Common myeloid progenitor, CD34-positive (primary cell): ENCODE measurements at places on chromosomes 4 and X.
A peak's percentile ranks its signal among the peaks of the same experiment; 100 is the strongest.

- DNase-seq: no peak
These were observed 233.6 kb downstream of the EVC2 start for GRCh38 chr4:5474756-5475155.

DNA sequence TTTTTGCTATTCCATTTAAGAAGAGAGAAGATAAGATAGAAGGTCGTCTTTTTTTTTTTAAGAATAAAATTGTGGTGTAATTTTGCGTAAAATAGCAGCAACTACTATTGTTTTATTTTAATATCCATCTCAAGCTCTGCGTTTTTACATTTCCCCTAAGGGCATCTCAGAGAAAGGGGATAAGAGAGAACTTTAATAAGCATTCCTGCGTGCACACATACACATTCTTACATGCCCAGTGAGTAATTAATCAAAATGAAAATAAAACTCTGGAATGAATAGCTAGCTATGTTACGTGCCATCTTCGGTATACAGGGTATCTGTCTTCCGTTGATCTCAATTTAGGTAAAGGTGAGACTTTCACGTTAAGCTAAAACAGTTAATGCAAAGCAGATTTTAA lies 200.3 kb upstream of the TENM3 start:
- no peak for DNase-seq

DNA sequence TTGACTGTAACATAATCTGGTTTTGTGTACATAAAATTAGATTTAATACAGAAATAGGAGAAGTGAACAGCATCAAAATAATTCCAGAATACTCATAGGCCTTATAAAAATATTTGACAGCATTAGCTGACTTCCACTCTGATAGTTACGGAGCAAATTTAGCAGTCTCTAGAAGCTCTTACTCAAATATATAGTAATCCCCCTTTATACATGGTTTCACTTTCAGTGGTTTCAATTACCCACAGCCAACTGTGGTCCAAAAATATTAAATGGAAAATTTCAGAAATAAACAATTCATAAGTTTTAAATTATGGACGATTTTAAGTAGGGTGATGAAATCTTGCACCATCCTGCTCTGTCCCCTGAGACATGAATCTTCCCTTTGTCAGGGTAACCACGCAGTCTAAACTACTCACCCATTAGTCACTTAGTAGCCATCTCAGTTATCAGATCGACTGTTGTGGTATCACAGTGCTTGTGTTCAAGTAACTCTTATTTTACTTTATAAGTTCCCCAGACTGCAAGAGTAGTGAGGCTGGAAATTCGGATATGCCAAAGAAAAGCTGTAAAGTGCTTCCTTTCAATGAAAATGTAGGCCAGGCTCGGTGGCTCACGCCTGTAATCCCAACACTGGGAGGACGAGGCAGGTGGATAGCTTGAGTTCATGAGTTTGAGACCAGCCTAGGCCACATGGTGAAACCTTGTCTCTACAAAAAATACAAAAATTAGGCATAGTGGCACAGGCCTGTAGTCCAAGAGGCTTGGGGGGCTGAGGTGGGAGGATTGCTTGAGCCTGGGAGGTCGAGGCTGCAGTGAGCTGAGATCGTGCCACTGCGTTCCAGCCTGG lies 17.2 kb upstream of the RTL9 start:
- peak; percentile 6 for DNase-seq

DNA sequence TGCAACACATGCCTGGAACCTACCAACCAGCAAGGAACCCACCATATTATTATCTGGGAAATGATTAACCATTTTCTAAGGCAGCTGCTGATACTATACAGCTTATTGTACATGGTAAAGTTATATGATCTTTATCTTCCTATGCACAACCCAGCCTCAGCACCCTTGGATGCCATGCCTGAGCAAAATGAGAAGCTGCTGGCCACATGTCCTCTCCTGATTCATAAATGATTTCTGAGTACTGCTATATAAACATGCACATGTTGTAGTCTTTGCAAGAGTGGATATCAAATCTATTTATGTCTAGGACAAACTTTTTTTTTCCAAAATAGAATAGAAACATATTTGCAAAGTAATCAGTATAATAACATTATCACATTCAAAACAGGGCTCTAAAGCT lies 1043.6 kb downstream of the CCSER1 start:
- DNase-seq: no peak

GRCh38 chrX:95290455-95290854 lies 1394.2 kb upstream of the DIAPH2 start:
- no peak for DNase-seq

DNA sequence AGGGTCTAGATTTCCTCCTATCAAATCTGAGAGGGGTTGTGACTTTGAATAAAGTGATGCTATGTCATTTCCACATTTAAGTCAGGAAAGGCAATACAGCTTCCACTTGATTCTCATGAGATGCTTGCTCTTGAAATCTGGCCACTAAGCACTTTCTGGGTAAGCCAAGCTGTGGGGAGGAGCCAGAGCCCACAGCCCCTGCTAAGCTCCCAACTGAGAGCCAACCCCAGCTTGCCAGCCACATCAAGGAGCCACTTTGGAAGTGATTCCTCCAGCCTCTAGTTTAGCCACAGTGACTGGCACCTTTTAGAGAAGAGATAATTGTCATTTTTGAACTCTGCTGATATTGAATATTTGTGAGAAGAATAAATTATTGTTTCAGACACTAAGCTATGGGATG lies 1441.5 kb upstream of the IGFBP7 start:
- no peak for DNase-seq
